ENCODE measurements at places on chromosomes 2 and 18.

DNA sequence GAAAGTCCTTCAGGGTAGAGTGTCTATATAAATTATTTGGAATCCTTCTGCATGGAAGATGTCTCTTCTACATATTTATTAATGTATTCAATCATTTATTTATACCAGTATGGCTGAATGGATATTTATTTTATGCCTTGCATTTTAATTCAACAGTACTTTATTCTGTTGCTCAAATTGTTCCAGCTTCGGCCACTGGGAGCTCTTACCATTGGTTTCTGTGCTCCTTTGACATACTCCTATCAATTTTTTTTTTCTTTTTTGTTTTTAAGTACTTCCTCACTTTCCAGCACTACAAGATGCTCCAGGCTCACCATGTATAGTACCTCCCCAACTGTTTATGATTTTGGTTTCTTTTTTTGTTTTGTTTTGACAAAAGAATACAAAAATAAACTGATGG, 39.4 kb upstream of the WIPF1 start:
- DNase-seq, result no peak

GRCh38 chr2:143819190-143819735, 690.0 kb downstream of the ARHGAP15 start:
- no peak for DNase-seq

DNA sequence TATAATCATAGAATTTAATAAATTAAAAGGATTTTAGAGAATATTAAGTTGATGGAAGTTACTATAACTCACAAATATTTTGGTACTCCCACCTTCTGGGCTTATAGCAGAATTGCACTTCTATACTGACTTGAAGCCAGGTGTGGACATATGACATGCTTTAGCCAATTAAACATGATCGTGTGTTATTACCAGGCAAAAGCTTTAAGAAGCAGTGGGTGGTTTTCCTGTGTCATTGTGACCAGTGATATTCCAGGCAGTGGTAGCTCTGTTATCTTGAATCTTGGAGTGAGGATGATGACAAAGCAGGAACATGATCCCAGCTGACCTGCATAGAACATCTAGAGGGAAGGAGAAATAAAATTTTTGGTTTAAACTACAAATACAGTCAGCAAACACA, 370.9 kb upstream of the ZEB2 start:
- DNase-seq, result no peak

GRCh38 chr2:121898483-121898882, 143.0 kb downstream of the TSN start:
- no peak for DNase-seq

DNA sequence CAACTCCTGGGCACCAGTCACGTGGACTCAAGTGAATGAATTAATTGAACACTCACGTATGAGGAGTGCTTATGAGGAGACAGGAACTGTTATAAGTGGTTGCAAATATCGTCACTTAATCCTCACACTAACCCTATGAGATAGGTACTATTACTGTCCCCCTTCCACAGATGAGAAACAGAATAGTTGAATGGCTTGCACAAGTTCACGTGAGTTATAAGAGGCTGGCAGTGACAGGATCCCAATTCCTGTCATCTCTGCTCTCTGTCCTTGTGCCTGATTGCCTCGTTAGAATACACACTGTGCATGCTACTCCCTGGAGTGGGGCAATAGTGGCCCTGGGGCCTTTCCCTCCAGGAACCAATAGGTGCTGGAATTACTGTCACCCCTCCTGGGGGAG, 253.5 kb downstream of the DYSF start:
- no peak for DNase-seq

GRCh38 chr2:179860255-179861026, 971 bp downstream of the ZNF385B start:
- DNase-seq, result no peak

GRCh38 chr2:221676566-221677172, 104.6 kb upstream of the EPHA4 start:
- DNase-seq, result no peak

DNA sequence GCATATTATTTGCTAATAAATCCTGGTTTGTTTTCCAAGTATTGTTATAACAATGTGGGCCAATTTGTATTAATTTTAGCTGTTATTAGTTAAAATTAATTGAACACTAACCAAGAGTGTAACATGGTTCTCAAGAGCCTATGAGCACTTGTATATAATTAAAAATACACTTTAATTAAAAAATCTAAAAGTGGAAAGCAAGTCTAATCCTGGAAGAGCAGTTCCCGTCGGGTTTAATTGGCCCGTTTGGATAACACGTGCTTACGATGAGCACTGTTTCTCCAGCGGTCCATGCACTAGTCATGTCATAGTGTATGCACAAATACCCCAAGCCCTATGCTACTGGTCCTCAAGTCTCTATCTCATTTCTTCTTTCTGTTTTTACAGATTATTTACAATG, 49.0 kb downstream of the DCDC2C start:
- no peak for DNase-seq

DNA sequence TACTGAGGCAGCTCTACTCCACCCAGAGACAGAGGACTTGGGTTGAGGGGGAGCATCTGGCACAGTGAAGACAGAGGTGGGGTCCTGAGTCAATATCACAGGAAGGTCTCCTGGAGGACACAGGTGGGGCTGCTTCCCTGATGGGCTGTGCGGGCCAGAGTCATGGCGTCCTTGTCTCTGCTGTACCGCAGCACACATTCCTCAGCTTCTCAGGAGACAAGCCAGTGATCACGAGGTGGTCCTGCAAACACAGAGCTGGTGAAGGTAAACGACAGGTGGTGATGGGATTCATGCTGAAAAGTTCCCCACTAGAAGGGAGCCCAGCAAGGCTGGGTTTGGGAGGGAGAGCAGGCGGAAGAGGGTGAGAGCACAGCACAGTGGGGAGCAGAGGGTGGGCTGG, 9.7 kb downstream of the TCF23 start:
- no peak for DNase-seq

- no peak for DNase-seq
Measured at GRCh38 chr2:204081487-204082425, 145.2 kb downstream of the ICOS start.

DNA sequence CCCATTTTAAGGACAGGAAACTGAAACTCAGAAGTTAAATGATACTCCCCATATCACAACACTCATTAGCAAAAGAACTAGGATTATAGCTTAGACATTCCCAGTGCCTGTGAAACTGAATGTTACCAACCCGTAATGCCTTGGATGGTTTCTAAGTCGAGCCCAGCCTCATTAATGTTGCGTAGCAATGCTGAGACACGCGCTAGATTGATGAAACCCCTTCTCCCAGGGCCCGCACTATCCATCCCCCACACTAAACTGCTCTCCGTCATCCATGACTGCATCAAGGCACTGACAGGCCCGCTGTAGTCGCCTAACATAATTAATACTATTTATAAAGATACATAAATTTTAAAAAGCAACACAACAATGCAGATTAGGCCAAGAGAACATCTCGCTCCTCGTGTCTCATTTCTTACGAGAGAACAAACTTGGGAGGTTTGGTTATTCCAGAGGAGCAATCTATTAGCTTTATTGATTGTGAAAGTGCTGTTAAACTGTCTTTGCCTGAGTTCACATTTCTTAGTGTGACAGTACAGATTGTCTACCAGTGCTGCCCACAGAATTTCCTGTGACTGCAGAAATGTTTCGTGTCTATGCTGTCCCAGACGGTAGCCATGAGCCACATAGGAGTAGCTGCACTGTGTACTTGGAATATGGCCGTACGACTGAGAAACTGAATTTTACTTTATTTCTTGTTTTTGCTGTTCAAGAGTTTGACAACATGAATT, 312.2 kb upstream of the RAB12 start:
- no peak for DNase-seq

GRCh38 chr2:63425079-63425416, 163.2 kb downstream of the WDPCP start:
- no peak for DNase-seq

GRCh38 chr2:147845411-147845971, 662 bp downstream of the ACVR2A start:
- DNase-seq, result peak; percentile 25

DNA sequence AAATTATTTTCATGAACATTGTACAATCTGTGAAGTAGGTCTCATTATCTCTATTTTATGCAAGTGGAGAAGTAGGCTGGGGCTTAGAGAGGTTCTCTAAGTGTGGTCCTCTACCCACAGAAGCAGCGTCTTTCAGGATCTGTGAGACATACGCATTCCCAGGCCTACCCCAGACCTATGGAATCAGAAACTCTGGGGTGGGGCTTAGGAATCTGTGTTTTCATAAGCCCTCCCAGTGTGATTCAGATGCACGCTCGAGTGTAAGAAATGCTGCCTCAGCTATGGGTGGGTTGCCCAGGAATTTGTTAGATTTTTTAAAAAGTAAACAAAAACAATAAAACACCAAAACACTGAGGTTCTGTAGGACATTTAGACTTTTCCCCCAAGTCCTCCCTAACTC, 14.8 kb upstream of the ZAP70 start:
- no peak for DNase-seq

- DNase-seq, result no peak
Measured at GRCh38 chr2:37802899-37803379, 122.1 kb upstream of the RMDN2 start.

DNA sequence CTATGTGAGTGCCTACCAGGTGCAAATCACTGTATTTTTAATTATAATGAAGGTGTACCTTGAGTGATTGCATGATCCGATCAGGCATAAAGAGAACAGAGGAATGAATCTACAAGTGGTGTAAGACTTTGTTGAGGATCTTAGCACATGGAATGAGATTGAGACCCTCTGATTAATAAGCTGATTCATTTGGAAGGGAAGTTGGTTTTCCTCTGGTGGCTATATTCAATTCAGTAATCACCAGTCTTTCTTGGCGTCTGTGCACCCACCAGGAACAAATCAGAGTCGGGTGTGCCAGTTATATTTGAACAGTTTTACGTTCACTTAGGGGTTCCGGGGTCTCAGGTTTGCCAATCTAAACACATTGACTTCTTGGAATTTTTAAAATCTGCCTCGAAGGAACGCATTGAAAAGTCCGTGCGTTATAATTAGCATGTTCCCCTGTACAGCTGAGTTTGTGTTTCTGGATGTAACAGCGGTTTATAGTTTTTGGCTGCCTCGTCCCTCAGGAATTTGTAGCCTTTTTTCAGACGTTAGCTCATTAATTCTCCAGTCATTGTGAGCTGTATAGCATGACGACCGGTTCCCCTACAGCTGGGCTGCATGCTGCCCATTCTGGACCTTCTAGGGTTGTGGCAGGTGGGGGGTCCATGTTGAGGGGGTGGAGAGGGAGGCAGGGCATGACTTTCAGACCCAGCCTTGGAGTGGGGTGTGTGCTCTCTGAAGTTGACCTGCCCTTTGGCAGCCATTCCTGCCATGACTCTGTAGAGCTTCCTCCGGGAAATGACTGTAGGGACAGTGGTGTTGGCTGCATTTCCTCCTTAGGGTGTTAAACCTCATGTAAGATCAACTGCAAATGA, 20.3 kb downstream of the MYO1B start:
- no peak for DNase-seq

- DNase-seq, result no peak
Measured at GRCh38 chr2:236047886-236048540, 120.2 kb downstream of the GBX2 start.

DNA sequence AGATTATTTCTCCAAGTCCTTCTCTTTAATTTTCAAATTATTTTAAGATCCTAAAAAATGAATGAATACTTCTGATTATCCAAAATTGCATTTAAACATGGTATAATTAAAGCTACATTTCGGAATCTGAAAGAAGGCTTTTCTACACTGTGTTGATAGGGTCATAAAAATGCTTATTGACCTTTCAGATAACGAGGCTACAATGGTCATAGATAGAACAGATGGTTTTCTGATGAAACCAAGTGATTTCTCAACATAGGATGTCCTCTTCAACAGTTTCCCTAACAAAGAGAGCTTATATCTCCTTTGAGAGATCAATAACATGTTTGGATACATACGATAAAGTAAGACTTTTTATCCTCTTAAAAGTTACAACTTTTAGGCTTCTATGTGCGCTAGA, 201.1 kb downstream of the PTH2R start:
- DNase-seq, result no peak

GRCh38 chr2:232097260-232097659, 135.7 kb downstream of the DIS3L2 start:
- DNase-seq, result no peak

GRCh38 chr2:64823794-64824193, 165.4 kb upstream of the SLC1A4 start:
- DNase-seq, result no peak

- DNase-seq, result no peak
Measured at GRCh38 chr2:48110492-48110891, 204.2 kb upstream of the FBXO11 start.

- DNase-seq, result no peak
Measured at GRCh38 chr18:71209944-71210343, 921.1 kb downstream of the SOCS6 start.

GRCh38 chr18:12779456-12779855, 76.6 kb downstream of the PSMG2 start:
- no peak for DNase-seq

DNA sequence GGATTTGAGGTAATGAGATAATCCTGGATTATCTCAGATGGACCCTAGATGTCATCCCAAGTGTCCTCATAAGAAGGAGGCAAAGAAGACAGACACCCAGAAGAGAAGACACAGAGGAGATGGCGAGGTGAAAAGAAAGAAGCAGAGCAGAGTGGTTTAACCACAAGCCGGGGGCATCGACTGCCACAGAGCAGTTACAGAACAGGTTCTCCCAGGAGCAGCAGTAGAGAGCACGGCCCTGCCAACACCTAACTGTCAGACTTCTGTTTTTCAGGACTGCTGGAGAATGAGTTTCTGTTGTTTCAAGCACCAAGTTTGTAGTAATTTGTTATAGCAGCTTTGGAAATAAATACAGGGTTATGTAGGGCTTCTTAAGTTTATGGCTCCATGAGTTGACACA, 437.0 kb downstream of the THSD7B start:
- DNase-seq, result no peak

GRCh38 chr2:45595721-45596435, 15.2 kb downstream of the SRBD1 start:
- DNase-seq, result no peak

DNA sequence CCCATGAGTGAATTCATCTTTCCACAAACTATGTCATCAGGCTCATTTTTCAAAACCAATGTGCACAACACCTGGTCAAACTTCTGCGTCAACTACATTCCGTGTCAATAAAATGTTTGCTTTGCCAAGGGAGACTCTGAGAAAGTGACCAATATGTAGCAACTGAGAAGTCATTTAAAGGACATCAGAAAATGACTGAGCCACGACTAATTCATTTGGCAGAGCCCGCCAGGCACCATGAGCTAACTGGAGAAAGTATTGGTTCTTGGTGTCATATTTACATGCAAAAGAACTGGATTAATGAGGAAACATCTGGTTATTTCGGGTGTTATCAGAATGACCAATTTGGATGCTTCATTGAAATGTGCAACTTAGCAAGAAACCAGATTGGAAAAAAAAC, 7.2 kb downstream of the RND3 start:
- DNase-seq, result no peak

DNA sequence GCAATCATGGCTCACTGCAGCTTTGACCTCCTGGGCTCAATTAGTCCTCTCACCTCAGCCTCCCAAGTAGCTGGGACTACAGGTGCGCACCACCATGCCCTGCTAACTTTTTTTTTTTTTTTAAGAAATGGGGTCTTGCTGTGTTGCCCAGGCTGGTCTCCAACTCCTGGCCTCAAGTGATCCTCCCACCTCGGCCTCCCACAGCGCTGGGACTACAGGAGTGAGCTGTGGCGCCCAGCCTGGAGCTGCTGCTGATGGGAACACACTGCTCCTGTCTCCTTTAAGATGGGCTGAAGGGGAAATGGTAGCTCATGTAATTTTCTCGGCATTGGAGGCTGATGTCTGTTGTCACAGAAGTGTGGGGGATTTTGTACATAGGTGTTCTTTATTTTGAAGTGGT, 34.9 kb upstream of the ADNP2 start:
- DNase-seq, result no peak

Measured in T-helper 1 cell (primary cell).